Parietal lobe (tissue), 2 donors: ENCODE measurements at places on chromosomes 1 and 21. TPM values are rescaled to one million over a fixed set of nuclear protein-coding genes. Genes with fewer than 3 reads are reported as not detected.

Gene OR2T11
- not detected for total RNA-seq

Gene LCE3E
- not detected for total RNA-seq

Gene PCAT6
- total RNA-seq = not detected

Gene SEMA4A
- 34.4 TPM for total RNA-seq

Gene GJA4
- 1.6 TPM for total RNA-seq

Gene MATN1
- total RNA-seq = 0.31 TPM

Gene LSM10
- 5.3 TPM for total RNA-seq
